ENCODE measurements at places on chromosomes 1 and 21.

GRCh38 chr1:221739018-221739676 is 2.7 kb downstream of the DUSP10 start:
- no peak for DNase-seq

DNA sequence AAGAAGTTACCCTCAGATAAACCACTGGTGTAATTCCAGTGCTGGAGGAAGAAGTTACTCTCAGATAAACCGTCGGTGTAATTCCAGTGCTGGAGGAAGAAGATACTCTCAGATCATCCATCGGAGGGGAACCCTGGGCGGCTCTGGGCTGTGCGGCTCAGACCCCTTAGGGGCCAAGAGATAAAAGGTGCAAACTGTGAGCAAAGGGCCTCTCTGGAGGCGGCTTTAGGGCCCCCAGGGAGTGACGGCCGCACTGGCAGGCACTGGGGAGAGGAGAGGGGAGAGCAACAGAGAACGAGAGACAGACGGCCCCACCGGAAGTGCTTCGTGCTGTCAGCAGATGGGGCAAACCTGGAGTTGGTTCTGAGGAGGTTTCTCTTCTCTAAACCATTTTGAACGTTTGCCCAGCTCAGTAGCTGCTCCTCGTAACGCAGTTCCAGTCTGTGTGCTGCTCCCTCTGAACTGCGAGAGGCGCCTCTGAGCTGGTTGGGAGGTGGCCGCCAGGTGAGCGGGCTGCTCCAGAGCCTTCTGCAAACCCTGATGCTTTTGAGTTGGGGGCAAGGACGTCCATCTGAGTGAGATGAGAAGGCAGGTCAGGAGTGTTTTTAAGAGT is 62.6 kb upstream of the COL6A1 start:
- DNase-seq = no peak

GRCh38 chr1:36530261-36530660 is 47.5 kb upstream of the CSF3R start:
- no peak for DNase-seq

DNA sequence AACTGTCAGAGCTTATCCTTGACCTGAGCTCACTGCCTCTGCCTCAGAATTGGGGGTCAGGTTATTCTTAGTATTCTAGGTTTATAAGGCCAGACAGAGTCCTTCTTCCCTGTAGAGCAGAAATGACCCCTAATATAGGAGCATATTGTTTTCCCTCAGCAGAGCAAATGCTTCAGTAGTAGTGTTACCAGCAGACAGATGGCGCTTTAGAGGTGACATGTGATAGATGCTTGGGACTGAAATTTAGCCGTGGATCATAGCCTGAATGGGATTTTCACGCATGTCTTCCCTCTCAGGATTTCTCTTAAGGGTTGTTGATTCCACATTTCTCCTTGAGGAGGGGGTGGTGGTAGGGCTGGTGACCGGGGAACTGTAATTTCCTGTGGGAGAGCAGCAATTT is 24.5 kb downstream of the ADARB1 start:
- DNase-seq = no peak

DNA sequence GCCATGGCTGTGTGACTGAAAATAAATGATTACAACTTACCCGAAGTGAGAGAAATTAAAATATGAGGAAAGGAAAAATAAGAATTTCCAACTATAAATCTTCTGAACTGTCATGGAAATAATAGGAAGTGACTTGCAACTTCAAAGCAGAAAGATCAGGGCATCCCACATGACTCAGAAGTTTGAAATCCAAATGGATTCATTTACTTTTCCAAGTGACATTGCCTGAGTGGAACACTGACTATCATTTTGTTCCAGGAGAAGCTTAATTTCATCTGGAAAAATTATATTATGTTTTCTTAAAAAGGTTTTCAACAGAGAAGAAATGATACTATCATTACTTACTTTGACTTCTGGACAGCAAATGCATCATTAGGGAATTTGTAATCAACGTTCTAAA is 110.8 kb downstream of the GREM2 start:
- no peak for DNase-seq

DNA sequence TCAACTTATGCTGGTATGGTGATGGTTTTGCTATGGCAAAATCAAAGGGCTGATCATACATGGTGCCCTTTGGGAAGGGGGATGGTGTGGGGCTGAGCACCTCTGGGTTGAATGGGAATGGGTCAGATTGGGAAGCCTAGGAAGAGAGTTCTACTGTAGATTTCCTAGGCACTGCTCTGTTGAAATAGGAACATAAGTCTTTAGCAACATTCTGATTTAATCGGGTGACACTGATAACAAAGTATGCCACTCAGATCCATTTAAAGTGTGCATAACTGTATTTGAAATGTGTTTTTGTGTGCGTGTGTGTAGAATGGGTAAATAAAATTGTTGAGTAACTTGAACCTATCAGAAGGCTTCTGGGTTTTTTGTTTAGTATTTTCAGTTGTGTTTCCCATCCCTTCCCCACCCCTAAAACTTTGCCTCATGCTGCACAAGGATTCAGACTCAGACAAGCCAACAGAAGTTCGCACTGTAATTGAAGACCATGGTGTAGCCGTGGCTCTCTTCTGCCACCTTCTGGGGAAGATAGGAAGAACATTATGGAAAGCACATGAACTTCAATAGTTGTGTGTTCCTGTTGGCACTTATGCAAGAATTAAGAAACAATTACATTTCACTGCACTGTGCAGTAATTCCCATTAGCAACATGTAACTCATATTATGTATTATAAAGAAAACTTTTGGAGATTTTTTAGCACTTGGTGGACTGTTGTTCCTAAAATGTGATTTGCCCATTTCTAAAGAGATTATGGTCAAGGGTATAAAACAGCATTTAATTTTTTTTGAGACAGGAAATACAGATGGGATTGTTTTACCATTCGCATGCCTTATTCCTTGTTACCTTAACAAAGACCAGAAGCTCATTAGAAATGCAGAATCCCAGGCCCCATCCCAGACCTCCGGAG is 10.9 kb upstream of the C4BPB start:
- no peak for DNase-seq

DNA sequence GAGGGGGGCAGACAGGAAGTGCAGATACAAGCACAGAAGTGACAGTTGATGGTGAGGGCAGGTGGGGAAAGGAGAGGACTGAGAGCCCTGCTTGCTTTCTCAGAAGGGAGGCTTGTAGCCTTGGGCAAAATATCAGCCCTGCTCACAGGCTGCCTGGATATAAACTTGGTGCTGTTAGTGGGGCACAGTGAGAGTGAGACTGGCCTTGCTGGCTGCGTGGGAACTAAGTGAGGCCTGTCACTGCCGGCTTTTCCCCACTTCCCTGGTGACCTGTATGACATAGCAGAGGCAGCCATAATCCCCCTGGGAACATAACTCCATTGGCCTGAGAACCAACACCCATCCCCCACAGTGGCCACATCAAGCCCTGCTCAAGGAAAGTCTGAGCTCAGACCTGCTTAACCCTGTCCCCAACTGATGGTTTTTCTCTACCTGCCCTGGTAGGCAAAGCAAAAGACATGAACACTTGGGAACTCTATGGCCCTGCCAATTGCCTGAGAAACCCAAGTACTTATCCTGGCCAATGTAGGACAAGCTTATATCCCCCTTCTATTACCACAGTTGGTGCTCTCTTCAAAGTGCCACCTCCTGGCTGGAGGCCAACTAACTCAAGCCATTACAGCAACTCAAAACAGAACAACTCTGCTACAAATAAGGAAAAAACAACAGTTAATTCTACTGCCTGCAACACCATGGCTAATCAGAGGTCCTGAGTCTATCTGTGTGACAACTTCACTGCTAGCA is 472.7 kb downstream of the PLPP3 start:
- no peak for DNase-seq

- DNase-seq = no peak
These were observed 29.6 kb downstream of the VANGL1 start for GRCh38 chr1:115671176-115671934.
